Ureter (tissue), 1 donor: ENCODE measurements at places on chromosomes 7 and 10.

DNA sequence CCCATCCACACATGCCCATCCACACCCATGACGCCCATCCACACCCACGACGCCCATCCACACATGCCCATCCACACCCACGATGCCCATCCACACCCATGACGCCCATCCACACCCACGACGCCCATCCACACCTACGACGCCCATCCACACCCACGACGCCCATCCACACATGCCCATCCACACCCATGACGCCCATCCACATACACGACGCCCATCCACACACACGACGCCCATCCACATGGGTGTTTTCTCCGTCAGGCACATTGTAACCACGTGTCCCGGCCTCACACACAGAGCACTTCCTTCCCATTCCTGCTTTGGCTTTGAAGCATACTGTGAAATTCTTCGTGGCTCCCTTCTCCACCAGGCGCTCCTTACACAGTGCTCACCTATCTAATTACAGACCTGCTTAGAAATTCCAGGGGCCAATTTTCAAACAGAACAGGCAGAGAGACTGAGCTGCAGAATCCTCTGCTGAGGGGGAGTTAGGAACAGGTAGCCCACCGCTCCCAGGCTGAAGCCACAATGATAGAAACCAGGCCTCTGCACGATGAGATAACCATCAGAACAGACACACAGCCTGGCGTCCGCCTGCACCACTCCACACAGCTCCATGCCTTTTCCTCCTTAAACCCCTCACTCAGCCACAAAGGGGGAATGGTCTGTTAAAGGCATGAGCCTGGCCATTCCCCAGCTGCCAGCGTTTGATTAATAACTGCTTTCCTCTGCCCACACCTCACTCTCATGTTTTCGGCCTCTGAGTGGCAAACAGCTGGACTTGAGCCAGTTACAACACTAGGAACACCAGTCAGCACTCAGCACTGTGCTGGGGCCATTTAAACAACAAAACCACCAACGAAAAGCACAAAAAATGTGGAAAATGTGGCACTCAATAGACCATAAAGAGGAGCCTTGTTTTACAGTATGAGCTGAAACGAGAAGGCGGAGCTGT lies 501.6 kb downstream of the PTPRN2 start:
- no peak for DNase-seq

- no peak for DNase-seq
Measured at GRCh38 chr7:47954231-47954911, 6.1 kb upstream of the PKD1L1 start.

GRCh38 chr7:29071203-29071874 lies 75.0 kb downstream of the CPVL start:
- no peak for DNase-seq

GRCh38 chr7:97757824-97758223 lies 25.9 kb downstream of the TAC1 start:
- no peak for DNase-seq
